ENCODE measurements at places on chromosomes 1 and 21.

DNA sequence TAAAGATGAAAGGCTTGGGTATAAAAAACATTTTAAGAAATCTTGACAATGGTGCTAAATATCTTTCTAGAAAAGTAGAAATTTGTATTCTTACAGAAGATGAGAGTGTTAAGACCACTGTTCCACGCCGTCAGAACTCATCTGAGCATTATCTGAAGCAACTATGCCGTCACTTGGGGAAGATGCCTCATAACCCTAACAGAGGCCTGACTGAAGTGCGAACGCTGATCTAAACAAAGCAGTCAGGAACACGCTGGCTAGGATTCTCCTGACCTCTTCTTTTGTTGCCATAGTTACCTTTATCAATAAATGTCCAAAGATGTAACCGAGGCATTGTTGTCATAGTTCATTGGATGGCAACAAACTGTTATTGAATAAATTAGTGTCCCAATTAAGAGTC, 612.4 kb downstream of the LTN1 start:
- DNase-seq, result no peak

DNA sequence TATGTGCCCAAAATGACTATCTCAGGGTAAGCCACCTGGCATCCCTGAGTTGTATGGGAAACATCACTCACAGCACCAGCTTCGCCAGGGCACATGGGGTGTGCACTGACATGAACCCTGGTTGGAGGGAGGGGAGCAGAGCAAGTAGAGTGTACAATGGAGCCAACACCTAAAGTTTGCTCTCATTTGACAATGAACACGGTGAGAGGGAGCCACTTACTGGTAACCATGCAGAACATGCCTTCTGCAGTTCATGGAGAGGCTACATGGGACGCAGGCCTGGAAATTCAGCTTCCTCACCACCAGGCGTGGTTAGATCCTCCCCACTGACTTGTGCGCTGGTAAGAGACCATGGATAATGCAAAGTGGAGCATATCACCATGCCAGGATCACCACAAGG, 10.0 kb upstream of the CPLANE2 start:
- DNase-seq, result no peak

- DNase-seq, result no peak
Measured at GRCh38 chr1:9917901-9918300, 7.8 kb upstream of the CTNNBIP1 start.

DNA sequence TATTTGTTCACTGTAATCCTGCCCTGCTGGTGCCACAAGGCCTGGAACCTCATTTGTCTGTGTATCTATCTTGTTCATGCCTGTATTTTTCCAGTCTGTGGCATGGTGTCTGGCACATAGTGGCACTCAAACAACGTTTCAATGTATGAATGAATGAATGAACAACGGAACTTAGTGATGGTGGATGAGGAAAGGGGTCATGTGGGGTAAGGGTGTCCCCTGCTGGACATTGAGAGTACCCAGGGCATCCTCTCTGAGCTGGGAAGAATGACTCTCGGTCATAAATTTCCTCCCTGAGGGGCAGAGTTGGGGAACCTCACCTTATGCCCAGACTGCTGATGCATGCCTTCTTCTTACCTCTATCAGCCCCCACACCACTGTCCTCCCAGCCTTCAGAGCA, 18.9 kb upstream of the ZNF683 start:
- DNase-seq, result peak; percentile 28

- DNase-seq, result no peak
Measured at GRCh38 chr21:27269644-27270043, 302.8 kb upstream of the ADAMTS5 start.

DNA sequence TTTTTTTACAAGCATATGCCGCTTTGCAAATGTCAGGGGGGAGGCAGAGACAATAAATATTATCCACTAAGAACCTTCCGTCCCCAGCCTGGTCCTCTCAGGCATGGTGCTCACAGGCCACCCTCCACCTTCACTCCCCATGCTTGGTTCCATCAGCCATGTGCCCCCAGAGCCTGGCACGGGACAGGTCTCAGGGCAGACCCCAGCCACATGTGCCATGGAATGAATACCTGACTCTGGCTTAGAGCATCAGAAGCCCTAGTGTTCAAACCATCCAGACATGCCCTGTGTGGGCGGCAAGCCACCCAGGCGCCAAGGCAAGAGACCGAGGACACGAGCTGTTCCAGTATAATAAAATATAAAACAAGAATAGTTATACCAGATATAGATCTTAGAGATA, 5.4 kb downstream of the LSS start:
- no peak for DNase-seq

DNA sequence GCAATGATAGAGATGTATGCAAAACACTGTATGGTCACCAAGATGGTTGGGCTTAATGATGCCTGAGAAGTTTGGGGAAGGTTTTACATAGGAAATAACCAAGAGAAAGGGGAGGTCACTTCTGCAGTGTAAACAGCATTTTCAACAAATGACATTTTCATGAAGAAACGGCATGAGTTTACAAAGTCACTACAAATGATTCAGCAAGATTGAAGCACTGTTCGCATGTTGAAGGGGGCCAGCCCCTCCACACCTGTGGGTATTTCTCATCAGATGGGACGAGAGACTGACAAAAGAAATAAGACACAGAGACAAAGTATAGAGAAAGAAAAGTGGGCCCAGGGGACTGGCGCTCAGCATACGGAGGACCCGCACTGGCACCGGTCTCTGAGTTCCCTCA, 234.1 kb upstream of the POGK start:
- DNase-seq, result no peak

DNA sequence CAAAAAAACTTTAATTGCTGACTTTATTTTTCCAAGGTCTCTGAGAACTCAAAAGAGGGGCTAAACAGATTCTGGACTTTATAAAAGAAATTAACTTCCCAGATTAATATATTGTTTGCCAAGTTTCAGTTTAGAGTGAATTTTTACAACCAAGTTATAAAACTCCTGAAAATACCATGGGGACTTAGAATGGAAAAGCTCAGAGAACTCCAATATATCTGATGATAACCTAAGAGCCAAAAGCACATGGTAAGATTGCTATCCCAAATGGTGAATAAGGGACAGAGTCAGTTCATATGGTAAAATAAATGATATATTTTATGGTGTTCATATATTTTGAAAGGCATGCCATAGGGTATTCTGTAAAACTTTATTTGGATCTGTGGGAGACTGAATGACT, 470.9 kb downstream of the TTLL7 start:
- no peak for DNase-seq

DNA sequence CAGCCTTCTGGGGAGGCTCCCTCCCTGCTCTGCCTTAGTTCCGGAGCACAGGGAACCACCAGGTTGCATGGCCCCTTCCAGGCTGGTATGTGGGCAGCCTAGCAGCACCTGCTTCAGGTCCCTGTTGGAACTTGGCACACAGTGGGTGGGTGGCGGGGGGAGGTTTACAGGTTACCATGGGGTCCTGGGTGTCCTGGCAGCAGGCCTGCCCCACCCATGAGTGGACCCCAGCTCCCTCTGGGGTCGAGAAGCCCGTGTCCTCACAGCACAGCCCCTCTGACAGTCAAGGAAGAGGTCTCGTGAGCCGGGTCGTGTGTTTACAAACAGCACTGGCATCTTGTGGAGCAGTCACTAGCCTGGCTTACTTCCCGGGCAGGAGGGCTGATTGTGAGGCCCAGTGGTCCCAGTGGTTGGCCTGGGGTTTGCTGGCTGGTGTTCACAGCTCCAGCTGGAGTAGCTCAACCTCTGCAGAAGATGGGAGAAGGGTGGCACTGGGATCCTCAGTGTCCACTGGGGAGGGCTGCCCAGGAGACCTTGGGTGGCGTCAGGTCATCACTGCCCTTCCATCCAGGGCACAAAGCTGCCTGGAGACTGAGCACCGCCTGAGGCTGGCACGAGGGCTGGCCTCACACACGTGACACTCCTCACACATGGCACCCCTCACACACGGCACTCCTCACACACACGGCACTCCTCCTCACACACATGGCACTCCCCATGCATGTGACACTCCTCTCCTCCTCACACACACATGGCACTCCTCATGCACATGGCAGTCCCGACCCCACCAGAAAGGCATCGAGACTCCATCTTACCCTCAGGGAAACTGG, 100.9 kb downstream of the RIPK4 start:
- no peak for DNase-seq

DNA sequence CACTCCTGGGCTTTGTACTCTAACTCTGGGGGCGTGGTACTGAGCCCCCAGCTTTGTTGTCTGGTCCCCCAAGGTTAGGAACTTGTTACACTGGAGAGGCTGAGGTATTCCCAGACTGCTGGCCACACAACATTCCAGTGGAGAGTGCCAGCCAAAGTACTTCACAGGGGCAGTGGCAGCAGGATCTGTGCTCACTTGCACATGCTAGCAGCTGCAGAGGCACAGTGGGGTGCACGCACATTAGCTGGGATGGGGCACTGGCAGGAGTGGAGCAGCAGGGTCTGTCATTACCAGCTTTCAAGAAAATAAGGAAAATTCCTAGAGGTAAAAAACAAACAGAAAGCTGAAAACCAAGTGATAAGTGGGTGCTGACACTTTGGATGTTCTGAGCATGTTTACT, 31.0 kb downstream of the ZNF691 start:
- no peak for DNase-seq

GRCh38 chr1:165235777-165236291, 120.7 kb downstream of the LMX1A start:
- no peak for DNase-seq

DNA sequence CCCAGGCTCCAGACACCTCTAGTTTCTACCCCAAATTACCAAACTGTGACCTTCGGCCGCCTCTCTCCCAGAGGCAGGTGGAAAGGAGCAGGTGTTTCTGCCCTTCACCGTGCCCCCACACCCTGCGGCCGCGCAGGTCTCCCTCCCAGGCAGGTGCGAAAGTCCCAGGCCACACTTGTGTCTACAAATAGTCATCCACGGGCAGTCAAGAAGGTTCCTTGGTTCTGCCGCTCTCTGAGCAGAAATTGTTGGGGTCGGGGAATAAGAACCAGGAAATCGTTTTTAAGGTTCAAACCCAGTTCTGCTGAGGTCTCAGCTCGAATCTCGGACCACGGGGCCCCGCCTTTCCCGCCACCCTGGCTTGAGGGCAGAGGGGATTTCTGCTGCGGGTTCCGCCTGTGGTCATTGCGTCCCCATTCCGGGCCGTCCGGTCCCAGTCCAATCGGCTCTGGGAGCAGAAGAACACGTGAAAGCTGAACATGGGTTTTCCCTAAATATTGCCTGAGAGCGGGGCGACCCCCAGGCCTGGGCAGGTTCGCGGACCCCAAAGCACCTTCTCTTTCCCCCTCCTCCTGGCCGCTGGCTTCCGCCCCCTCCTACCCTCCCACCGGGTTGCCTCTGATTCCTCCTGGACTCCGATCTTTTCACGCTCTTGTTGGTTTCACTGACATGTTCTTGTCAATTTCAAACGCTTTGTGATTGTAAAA, 1.2 kb upstream of the ATF3 start:
- no peak for DNase-seq

DNA sequence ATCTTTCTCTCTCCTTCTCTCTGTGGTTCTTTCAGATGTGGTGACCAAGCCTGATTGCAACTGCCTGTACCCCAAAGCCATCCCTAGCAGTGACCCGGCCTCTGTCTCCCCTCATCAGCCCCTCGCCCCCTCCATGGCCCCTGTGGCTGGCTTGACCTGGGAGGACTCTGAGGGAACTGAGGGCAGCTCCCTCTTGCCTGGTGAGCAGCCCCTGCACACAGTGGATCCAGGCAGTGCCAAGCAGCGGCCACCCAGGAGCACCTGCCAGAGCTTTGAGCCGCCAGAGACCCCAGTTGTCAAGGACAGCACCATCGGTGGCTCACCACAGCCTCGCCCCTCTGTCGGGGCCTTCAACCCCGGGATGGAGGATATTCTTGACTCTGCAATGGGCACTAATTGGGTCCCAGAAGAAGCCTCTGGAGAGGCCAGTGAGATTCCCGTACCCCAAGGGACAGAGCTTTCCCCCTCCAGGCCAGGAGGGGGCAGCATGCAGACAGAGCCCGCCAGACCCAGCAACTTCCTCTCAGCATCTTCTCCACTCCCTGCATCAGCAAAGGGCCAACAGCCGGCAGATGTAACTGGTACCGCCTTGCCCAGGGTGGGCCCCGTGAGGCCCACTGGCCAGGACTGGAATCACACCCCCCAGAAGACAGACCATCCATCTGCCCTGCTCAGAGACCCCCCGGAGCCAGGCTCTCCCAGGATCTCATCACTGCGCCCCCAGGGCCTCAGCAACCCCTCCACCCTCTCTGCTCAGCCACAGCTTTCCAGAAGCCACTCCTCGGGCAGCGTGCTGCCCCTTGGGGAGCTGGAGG, 12.7 kb downstream of the CSF1 start:
- no peak for DNase-seq

DNA sequence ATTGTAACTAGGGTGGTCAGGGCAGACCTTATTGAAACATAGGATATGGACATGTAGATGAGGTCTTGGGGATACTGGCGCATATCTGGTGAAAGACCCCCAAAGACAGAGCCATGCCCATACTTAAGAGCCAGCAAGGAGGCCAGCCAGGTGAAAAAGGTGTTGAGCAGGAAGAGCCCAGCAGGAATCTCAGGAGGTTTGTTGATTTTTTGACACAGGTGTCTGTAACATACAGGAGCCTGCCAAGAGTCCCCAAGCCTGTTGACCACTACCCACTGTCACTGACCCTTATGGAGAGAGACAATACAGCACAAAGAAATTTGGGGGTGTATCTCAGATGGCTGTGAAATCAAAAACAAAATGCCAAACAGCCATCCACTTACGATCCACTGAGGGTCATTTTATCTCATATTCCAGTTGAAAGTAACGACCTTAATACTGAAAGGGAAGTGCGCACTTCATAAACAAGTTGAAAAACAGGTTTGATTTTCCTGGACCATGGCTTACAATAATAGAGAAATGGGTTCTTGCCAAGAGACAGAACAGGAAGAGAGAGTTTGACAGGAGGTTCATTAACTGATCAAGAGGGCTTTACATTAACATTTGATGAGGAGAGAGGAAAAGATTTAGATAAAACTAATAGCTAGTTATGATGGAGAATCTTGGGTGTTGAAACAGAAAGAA, 163.6 kb downstream of the GLUL start:
- DNase-seq, result no peak

DNA sequence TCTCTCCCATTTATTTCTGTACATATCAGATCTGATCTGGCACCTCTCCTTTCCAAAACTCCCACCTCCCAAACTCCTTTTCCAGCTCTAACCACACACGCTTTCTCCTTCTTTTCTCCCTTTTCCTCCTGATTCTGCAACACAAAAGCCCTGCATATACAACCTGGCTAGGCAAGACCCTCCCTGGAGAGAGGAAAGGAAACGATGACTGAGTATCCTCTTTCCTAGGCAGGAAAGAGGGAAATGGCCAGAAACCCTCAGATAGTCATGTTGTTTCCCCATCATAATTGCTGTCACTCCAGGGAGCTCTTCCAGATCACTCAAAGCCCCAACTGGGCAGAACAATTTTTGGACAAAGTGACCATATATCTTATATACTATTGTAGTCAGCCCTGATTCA, 32.3 kb upstream of the PRELP start:
- DNase-seq, result no peak

- DNase-seq, result no peak
Measured at GRCh38 chr1:223110952-223111351, 32.1 kb downstream of the TLR5 start.

- no peak for DNase-seq
Measured at GRCh38 chr1:210001751-210002150, 63.7 kb downstream of the SYT14 start.

GRCh38 chr1:6420454-6421042, 829 bp upstream of the HES2 start:
- DNase-seq, result no peak

All from T-helper 1 cell (primary cell).